Type B pancreatic cell (in vitro differentiated cells): ENCODE measurements at places on chromosomes 3 and 15.
A peak's percentile ranks its signal among the peaks of the same experiment; 100 is the strongest.

- H3K36me3 ChIP-seq, result peaks cover 23% of the 10 kb centered on the region
- no peaks in the 10 kb centered on the region for H3K27me3 ChIP-seq
- no peak overlapping the region for H3K4me3 ChIP-seq
- H3K4me1 ChIP-seq, result peaks cover 6% of the 10 kb centered on the region
- peak overlapping the region; percentile 48 for H3K27ac ChIP-seq
These were observed 19.2 kb downstream of the FYCO1 start for GRCh38 chr3:45976191-45977091.

- peak overlapping the region; percentile 45 for H3K27ac ChIP-seq
- no peak for DNase-seq
- H3K4me1 ChIP-seq, result peaks cover 5% of the 10 kb centered on the region
These were observed 229.2 kb downstream of the SQOR start for GRCh38 chr15:45863881-45864580.

DNA sequence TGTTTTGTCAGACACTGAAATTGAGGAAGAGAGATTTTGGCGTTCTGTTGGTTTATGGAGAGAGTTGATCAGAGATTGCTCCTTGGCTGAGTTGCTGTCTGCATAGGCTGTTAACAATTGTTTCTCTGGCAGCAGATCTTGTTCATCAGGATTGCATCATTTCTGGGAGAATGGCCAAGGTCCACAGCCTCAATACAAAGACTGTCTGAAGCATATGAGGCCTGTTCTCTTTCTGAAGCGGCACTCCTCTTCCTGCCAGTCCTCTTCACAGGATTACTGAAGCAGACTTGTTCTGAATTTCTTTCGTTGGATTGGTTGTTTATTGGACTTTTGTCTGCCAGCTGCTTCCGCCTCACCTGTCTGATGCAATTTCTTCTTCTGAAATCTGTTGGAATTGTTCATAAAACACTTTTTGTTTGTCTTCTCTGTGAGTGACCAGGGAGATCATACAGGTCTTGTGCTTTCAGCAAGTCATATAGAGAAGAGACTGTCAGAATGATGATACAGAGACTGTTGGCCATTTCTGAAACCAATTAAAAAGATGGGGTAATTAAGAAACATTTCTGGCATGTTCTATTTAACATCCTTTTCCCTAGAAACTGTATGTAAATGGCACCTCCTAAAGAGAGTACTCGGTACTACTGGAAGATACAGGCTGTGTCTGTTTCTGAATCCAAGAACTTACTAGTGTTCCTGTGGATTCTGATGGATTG is 25.5 kb downstream of the SETD5 start:
- no peak for DNase-seq
- H3K27ac ChIP-seq, result peak overlapping the region; percentile 90
- no peaks in the 10 kb centered on the region for H3K27me3 ChIP-seq
- peaks cover 13% of the 10 kb centered on the region for H3K4me1 ChIP-seq
- peaks cover 7% of the 10 kb centered on the region for H3K36me3 ChIP-seq

- H3K27me3 ChIP-seq, result no peaks in the 10 kb centered on the region
- H3K4me1 ChIP-seq, result peaks cover 3% of the 10 kb centered on the region
- H3K36me3 ChIP-seq, result peaks cover 3% of the 10 kb centered on the region
- DNase-seq, result no peak
- no peak overlapping the region for H3K4me3 ChIP-seq
These were observed 23.6 kb downstream of the NBEAL2 start for GRCh38 chr3:47003056-47003410.

GRCh38 chr15:87047203-87047965 is 967.7 kb downstream of the AGBL1 start:
- H3K27me3 ChIP-seq, result peaks cover 16% of the 10 kb centered on the region
- no peak for DNase-seq
- H3K27ac ChIP-seq, result no peak overlapping the region
- no peaks in the 10 kb centered on the region for H3K4me1 ChIP-seq
- H3K36me3 ChIP-seq, result no peaks in the 10 kb centered on the region
- no peak overlapping the region for H3K4me3 ChIP-seq

GRCh38 chr15:92569778-92570177 is 85.8 kb downstream of the FAM174B start:
- H3K27me3 ChIP-seq, result peaks cover 15% of the 10 kb centered on the region
- no peak for DNase-seq

DNA sequence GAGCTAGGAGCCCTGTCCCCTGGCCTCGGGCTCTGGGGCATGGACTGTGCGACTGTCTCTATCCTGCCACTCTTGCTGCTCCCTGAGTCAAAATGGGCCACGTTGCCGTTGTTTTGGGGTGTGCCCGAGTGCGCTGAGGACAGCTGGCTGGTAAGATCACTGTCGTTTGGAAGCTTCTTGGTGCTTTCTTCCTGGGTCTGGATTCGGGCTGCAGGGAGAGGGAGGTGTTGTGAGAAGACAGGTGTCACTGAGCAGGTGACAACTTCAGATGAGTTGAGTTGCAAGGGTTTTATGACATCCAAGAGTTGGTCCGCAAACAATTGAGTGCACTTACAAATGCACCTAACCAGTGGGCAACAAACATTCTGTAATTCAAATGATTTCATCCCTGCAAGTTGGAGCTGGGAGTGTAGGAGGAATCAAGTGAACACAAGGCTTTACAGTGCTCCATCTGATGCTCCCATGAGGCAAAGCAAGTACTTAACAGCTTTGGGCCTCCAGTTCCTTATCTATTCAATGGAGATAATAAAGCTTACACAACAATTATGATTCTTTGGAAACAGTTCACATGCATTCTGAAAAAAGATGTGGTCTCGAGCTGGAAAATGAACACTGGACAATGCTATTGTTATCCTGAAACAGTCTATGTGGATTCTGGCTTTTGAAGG is 11.0 kb upstream of the STARD5 start:
- H3K4me3 ChIP-seq, result no peak overlapping the region
- H3K27ac ChIP-seq, result no peak overlapping the region
- DNase-seq, result no peak
- no peaks in the 10 kb centered on the region for H3K36me3 ChIP-seq
- H3K4me1 ChIP-seq, result peaks cover 4% of the 10 kb centered on the region

GRCh38 chr3:146558781-146559180 is 14.4 kb upstream of the PLSCR1 start:
- H3K4me1 ChIP-seq, result no peaks in the 10 kb centered on the region
- H3K4me3 ChIP-seq, result no peak overlapping the region
- no peaks in the 10 kb centered on the region for H3K36me3 ChIP-seq
- DNase-seq, result no peak
- no peaks in the 10 kb centered on the region for H3K27me3 ChIP-seq

GRCh38 chr15:32870240-32871033 is 152.6 kb downstream of the GREM1 start:
- no peak overlapping the region for H3K4me3 ChIP-seq
- no peak overlapping the region for H3K27ac ChIP-seq
- peaks cover 30% of the 10 kb centered on the region for H3K4me1 ChIP-seq
- H3K27me3 ChIP-seq, result no peaks in the 10 kb centered on the region

DNA sequence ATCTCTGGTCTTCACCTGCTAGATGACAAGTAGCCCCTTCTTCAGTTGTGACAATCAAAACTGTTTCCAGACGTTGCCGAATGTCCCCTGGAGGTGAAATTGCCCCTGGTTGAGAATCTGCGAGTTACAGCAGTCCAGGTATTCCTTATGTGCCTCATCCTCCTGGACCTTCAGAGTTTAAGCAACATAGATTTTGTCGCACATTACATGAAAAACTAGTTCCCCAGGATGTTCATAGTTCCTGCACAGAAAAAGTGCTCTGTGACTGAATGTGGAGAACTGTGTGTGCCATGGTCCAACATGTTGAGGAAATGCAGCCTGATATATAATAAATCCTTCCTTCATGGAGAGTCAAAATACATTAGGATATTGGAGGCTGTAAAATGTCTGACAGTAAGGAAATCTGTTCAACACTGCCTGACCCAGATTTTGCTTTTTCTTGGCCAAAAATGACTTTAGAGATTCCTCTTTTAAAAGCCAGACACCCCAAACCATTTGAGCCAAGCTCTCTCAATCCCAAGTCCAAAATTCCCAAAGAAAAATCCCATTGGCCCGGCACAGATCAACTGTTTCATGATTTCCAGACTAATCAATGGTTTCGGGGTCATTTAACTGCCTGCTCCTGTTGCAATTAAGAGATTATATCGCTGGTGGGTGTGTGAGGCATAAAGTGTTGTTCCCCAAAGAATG is 20.4 kb upstream of the SHC4 start:
- H3K36me3 ChIP-seq, result peaks cover 5% of the 10 kb centered on the region
- peak overlapping the region; percentile 50 for H3K27ac ChIP-seq
- no peaks in the 10 kb centered on the region for H3K27me3 ChIP-seq
- H3K4me3 ChIP-seq, result peak overlapping the region; percentile 20
- DNase-seq, result no peak

DNA sequence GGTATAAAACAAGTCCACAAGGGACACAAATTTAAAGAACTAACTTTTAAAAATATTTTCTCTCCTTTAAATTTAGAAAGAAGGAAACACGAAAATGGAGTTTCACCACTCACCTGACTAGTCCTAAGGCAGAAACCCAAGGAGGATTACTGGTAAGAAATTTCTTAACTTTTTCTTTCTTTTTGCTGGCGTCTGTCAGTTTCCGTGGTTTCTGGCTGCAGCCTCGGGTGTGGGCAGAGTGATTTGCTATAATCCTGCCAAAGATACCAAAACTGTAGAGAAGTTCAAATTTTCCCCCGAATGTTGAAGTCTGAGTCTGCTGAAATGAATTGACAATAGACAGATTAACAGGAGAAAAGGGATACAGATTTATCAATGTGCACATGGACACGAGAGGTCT is 843.6 kb upstream of the ALCAM start:
- no peaks in the 10 kb centered on the region for H3K27me3 ChIP-seq
- DNase-seq, result no peak
- peaks cover 12% of the 10 kb centered on the region for H3K4me1 ChIP-seq
- no peaks in the 10 kb centered on the region for H3K36me3 ChIP-seq

DNA sequence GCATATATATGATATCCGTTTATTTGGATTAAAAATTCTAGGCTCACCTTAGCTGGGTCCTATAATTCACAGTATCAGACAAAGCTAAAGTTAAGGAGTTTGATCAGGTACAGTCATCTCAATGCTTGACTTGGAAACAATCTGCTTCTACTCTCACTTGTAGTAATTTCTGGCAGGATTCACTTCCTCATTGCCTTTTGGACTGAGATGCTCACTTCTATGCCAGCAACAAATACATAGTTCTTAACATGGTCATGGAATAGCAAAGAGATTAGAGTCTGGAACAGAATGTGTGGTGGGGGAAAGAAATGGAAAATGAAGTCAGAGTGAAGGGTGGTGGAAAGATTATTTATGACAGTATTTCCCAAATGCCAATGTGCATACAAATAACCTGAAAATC is 693.6 kb downstream of the CADM2 start:
- H3K27ac ChIP-seq, result no peak overlapping the region
- H3K4me3 ChIP-seq, result no peak overlapping the region
- H3K27me3 ChIP-seq, result peaks cover 6% of the 10 kb centered on the region
- no peak for DNase-seq
- H3K36me3 ChIP-seq, result no peaks in the 10 kb centered on the region

GRCh38 chr3:175989161-175989560 is 1130.0 kb downstream of the NAALADL2 start:
- no peak for DNase-seq
- H3K4me1 ChIP-seq, result no peaks in the 10 kb centered on the region
- no peak overlapping the region for H3K27ac ChIP-seq
- H3K36me3 ChIP-seq, result no peaks in the 10 kb centered on the region
- H3K27me3 ChIP-seq, result no peaks in the 10 kb centered on the region
- no peak overlapping the region for H3K4me3 ChIP-seq

DNA sequence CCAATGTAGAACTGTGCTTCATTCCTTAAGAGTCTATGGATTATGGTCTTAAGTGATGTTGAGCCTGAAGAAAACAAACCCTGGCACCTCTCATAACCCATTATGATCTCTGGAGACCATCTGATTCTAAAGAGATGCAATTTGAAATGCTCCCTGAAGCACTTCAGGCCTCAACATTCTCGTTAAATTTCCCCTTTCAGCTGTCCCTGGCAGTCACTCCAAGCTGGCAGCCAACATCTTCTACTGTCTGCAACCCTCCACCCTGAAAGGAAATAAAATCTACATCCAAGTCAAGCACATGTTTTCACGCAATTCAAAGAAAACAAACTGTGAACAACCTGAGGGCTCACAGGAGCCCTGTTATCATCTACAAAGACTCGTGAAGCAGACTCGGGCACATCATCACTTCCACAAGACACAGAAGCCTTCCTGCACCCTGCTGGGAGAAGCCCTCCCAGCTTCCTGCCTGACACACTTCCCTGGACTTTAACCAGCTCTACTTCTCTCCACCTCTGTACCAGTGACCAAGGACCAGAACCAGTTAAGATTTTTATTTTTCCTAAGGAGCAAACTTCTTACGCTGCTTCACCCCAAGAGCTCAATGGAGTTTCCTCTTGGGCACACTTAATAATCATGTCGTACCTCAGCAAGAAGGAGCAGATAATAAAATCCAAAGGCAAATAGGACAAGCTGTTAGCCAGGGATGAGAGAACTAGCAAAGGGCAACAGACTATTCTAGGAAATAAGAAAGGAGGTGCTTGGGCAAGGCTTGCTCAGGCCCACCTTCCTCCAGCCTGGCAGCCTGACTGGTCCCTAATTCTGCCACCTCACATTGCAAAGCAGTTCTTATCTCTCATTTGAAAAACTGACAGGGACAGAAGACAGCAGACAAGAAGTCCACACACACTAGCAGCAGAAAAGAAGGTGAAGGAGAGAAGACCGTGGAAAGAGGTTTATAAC is 67.1 kb downstream of the MAGI1 start:
- no peak for DNase-seq
- peaks cover 4% of the 10 kb centered on the region for H3K4me1 ChIP-seq
- no peak overlapping the region for H3K4me3 ChIP-seq
- no peaks in the 10 kb centered on the region for H3K27me3 ChIP-seq

DNA sequence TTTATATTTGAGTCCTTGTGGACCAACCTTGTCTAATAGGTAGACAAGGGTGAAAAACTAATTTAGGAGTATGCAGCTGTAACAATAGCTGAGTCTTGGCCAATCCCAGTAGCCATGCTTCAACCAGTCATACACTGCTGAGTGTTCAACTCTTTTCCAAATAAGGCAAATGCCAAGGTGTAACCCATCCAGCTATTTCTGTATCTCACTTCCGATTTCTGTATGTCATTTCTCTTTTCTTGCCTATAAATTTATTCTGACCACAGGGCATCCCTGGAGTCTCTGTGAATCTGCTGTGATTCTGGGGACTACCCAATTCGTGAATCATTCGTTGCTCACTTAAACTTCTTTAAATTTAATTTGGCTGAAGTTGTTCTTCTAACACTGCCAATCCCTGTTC is 93.2 kb downstream of the MAGI1 start:
- peaks cover 3% of the 10 kb centered on the region for H3K36me3 ChIP-seq
- no peak overlapping the region for H3K27ac ChIP-seq
- no peak for DNase-seq
- H3K27me3 ChIP-seq, result no peaks in the 10 kb centered on the region
- H3K4me1 ChIP-seq, result peaks cover 24% of the 10 kb centered on the region
- H3K4me3 ChIP-seq, result no peak overlapping the region

GRCh38 chr3:46551615-46552014 is 14.5 kb downstream of the LRRC2 start:
- H3K36me3 ChIP-seq, result no peaks in the 10 kb centered on the region
- peaks cover 13% of the 10 kb centered on the region for H3K27me3 ChIP-seq
- no peak overlapping the region for H3K4me3 ChIP-seq
- no peak for DNase-seq

- H3K4me3 ChIP-seq, result no peak overlapping the region
- peaks cover 67% of the 10 kb centered on the region for H3K4me1 ChIP-seq
- peaks cover 3% of the 10 kb centered on the region for H3K36me3 ChIP-seq
- peak overlapping the region; percentile 18 for H3K27ac ChIP-seq
- H3K27me3 ChIP-seq, result no peaks in the 10 kb centered on the region
These were observed 7.9 kb upstream of the SRP14 start for GRCh38 chr15:40046721-40047414.
